ENCODE measurements at places on chromosomes 12 and 14.

GRCh38 chr14:75610834-75611233 lies 32.4 kb downstream of the FLVCR2 start:
- no peak for DNase-seq

DNA sequence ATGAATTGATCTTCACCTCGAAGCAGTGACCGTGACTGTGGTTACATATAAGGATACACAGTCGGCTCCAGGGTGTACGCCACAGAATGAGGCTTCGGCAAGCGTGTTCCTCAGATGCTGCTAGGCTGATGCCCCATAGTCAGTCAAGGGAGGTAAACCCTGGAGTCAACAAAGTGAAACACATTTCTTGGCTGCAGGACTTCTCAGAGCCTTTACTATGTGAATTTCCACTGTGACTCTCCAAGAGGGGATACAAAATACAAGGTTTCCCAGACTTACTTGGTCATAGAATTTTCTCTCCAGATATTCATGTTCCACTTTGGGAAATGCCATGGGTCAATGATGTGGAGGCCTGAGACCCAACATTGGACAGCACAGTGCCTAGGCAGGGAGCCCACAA lies 260.6 kb downstream of the BCL11B start:
- no peak for DNase-seq

DNA sequence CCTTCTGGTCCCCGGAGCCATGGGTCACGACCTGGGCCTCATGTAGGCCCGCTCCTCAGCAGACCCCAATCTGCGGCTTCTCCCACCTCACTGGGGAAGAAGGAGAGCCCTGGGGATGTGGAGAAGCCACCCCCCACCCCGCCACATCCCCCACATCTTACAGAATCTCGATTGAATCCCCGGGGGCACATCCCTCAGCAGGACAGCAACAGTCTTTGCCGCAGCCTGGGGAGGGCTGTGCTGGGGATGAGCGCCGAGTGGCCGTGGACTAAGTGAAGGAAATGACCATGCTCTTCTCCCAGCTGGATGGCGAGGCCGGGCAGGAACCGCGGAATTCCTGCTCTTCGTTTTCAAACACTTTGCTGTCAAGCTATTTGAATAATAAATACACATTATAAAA lies 169.0 kb upstream of the RTL1 start:
- DNase-seq = no peak

DNA sequence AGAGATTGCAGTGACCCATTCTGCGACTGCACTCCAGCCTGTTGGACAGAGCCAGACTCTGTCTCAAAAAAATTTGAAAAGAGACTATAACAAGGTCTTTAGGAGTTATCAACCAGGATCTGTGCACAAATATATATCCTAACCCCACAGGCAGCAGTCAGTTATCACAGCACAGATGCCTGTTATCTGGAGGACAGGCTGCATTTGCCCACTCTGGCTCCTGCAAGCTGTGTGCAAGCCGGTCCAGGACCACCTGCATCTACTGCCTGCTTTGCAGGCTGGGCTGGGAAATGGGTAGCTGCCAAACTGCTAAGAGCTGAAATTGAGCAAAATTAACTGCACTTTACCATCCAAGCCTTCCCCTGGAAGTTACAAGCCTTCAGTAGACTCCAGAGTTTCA lies 21.4 kb upstream of the RCOR1 start:
- DNase-seq = no peak

GRCh38 chr12:26530461-26530860 lies 302.5 kb downstream of the ITPR2 start:
- DNase-seq = no peak

DNA sequence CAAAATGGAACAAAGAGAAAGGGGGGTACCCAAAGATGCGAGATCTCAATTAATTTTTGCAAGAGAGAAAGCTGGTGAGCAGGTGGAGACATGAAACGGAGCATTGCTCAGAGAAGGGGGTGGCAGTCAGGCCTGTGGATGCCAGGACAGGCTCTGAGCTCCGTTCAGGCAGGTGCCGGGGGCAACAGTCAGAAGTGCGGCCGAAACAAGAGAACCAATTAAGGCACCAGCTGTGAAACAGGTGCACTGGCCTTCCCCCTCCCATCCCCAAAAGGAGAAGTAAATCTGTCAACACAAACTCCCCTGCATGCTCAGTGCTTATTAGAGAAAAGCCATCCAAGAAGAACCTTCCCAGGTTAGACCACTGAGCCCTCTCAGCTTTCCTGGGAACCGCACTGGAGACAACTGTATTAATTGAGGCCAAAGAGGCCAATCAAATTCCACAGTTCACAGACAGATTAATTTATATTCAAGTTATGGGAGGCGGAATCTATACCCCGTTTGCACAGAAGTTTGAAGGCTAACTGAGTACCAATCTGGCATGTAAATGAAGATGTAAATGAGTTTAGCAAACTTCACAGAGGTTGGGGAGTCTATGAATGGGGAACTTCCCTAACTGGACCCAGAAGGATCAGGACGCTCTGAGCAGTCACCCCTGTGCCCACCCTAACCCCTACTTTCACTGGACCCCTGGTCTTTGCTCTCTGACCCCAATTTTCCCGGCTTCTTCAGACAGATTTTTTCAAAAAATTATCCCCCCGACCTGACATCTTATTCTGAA lies 20.9 kb downstream of the OAS2 start:
- DNase-seq = no peak

GRCh38 chr14:61434311-61434710 lies 112.9 kb downstream of the PRKCH start:
- DNase-seq = no peak

GRCh38 chr14:58354808-58355207 lies 40.9 kb upstream of the TOMM20L start:
- DNase-seq = no peak

- no peak for DNase-seq
Measured at GRCh38 chr14:98218218-98218617, 1053.8 kb downstream of the BCL11B start.

DNA sequence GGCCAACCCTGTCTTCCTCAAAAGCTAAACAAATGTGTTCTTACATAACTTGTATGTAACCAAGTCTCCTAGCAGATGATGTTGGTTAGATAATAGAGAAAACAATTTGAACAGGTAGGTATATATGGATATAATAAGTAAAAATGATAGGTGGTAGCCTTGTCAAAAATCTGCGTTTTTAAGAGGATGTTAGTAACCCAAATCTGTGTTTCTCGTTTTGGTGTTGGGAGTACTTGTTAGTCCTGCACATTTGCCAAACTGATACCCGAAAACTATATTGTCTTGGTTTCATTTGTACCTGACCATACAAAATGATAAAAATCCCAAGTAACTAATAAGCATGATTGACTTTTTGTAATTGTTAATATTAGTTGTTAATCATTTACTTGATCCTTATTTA lies 8.1 kb downstream of the SRSF5 start:
- DNase-seq = no peak

DNA sequence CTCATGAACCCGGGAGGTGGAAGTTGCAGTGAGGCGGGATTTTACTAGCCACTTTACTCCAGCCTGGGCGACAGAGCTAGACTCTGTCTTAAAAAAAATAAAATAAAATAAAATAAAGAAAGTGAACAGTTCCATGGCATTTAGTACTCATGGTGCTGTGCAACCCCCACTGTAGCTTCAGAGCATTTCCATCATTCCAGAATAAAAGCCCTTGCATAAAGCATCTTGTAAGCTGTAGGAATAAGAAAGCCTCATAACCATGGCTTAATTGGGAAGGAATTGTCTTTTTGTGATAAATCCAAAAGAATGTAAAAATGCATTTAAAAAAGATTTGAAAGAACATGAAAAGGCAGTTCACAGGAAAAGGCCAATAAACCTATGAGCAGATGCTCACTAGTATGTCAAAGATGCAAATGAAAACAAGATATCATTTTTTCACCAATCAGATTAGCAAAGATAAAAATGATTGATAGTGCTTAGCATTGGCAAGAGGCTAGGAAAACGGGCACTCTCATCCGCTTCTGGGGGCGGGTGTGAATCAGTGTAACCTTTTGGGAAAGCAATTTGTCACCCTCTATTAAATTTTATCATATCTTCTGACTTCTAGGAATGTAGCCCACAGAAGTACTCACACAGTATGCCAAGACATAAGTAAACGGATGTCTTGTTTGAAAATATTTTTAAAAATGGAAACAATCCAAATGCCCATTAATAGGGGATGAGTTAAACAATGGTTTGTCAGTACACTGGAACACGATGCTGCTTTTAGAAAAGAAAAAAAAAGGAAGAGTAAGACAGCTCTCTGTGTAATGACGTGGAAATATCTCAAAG lies 46.6 kb downstream of the CFAP251 start:
- DNase-seq = no peak

- no peak for DNase-seq
Measured at GRCh38 chr14:89331398-89331797, 85.6 kb downstream of the FOXN3 start.

DNA sequence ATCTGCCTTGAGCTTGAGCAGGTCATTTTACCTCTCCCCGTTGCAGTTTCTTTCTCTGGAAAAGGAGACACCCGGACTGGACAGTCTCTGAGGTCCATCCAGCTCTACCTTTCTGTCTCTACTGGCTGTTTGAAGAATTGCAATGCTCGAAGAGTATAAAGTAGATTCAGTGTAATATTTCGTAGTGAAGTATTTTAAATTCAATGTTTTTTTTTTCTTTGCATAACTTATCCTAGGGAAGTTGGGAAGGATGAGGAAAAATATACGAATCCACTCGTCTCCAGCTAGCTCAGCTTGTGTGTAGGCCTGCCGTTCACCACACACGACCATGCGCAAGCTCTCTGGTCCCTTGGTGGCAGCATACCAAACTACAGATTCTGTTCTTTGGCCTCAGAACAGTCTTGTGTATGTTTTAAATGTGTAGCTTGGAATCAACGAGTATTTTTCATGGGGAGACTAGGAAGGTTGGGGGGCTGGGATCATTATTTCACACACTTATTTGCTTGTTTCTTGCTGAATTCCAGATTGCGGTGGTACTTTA lies 307.9 kb downstream of the CACNA1C start:
- no peak for DNase-seq

- no peak for DNase-seq
Measured at GRCh38 chr14:81447021-81447764, 47.1 kb upstream of the STON2 start.

DNA sequence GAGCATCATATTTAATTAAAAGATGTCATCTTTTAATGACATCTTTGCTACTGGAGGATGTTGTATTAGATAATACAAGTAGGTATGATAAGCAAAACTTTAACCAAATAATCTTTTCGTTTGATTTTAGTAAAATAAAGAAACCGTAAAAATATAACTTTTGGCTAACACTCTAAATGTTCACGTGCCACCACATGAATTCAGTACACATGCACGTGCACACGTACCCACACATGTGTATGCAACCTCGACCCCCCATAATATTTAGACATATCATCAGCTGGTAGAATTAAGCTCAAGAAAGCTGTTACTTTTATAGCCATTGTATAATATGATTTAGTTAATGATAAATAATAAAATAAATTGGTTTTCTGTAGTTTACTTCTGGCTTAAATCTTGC lies 566.6 kb upstream of the FBXO33 start:
- no peak for DNase-seq

GRCh38 chr12:86134561-86134960 lies 121.6 kb downstream of the MGAT4C start:
- DNase-seq = no peak

- no peak for DNase-seq
Measured at GRCh38 chr14:58537004-58537403, 100.8 kb upstream of the DACT1 start.

GRCh38 chr14:34027990-34028495 lies 77.2 kb upstream of the EGLN3 start:
- no peak for DNase-seq

- DNase-seq = no peak
Measured at GRCh38 chr12:102896067-102896466, 21.0 kb downstream of the PAH start.

DNA sequence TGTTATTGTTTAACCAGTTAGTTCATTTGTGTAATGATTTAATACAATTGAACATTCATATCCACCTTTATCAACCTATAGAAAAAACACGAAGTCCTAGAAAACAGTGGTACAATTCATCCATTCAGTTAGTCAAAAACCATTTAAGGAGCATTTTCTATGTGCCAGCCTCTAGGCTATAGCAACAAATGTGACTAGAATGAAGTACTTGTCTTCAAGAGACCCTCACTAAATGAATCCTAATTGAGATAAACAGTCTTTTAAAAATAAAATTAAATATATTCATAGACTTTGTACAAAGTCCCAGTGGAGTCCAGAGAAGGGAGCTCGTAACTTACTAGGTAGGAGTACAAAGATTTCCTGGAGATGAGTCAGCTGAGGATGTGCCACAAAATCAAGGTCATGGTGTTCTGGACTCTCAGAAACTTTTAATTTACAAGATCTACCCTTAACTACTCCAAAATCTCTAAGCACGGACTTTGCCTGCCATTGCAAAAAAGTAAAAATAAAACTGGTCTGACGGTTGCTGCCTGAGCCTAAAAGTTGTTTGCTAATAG lies 430.7 kb upstream of the DCN start:
- DNase-seq = no peak

- no peak for DNase-seq
Measured at GRCh38 chr14:76990084-76990483, 38.4 kb downstream of the IRF2BPL start.

DNA sequence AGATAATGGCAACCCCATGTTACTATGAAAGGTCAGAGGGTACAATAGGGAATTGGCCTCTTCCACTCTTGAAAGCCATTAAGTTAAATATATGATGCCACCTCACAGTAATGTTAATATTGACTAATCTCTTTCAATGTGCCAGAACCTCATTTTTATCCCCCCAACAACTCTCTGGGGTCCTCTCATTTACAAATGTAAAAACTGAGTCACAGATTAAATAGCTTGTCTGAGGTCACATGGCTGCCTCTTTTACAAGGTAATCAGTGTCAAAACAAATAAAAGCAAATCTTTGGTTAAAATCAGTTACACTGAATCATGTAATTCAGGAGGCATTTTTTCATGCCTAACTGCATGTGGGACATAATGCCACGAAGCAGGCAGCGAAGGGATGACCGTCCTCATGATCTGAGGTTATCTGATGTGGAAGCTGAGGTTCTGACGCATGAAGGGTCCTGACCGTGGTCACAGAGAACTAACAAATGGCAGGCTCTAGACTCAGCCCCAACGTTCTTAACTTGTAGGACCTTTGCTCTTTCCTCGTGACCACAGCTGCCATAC lies 78.5 kb downstream of the PTPN21 start:
- no peak for DNase-seq

DNA sequence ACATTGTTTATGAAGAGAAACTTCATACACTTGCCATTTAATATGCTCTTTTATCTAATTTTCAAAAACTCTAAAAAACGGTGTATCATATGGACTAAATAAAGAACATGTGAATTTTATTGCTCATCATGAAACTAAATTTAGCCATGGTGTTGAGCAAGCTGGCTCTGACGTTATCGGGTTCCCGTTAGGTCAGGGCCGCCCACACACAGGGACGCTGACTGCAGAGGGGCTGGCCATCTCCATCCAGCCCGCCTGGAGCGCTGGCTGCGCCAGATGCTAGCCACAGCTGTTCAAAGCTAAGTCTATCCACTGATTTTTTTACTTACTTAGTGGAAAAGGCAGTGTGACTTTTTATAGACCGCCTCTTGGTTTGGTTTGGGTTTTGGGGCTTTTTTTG lies 36.5 kb upstream of the DYNC1H1 start:
- no peak for DNase-seq

GRCh38 chr12:131606218-131606901 lies 104.5 kb upstream of the SFSWAP start:
- no peak for DNase-seq

- DNase-seq = no peak
Measured at GRCh38 chr12:119005085-119005484, 23.7 kb downstream of the SRRM4 start.

GRCh38 chr14:91732439-91732838 lies 553 bp upstream of the CATSPERB start:
- no peak for DNase-seq
